Hematopoietic multipotent progenitor cell treated with erythropoietin and hydrocortisone succinate and interleukin-3 and kit ligand, for 8 days (in vitro differentiated cells): ENCODE measurements at places on chromosomes 7 and 10.

DNA sequence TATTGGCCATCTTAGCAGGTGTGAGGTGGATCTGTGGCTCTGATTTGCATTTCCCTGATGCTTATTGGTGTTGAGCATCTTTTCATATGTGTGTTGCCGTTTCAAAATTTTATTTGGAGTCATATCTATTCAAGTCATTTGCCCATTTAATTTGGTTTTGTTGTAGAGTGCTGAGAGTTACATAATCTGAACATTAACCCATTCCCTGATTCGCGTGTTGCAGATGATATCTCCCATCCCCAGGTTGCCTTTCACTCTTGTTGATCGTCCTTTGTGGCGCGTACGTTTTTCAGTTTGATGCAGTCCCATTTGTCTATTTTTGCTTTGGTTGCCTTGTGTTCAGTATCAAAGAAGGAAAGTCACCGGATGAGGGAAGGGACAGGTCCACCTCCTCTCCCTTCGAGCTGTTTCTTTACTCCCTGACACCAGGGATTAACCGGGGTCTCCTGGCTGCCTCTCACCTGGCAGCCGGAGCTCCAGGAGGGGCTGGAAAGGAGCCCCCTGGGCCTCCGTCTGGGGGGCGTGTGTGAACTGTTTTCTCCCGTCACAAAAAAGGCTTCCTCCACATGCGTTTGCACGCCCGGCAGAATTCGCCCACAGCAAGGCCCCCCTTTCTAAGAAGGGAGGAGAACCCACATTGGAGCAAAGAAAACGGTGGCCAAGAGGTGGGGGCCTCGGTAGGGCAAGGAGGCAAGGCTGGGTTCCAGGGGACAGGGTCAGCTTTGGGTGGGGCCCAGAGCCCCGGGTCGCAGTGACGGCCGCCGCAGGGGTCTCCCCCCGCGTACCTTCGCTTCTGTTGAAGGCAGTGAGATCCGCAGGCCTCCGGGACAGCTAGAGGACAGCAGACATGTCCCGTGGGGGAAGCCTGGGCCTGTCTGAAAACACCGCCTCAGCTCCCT is 8.3 kb downstream of the MNX1 start:
- DNase-seq, result no peak

DNA sequence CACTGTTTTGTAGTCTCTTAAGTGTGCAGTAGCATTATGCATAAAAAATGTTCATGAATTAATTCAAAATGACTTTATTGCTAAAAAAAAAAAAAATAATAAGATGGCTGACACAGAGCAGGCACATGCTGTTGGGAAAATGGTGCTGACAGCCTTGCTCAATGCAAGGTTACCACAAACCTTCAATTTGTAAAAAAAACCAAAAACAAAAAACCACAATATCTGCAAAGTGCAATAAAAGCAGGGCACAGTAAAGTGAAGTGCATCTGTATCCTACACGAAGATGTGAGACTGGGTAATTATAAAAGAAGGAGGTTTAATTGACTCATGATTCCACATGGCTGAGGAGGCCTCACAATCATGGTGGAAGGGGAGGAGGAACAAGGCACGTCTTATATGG is 185.8 kb downstream of the USP6NL start:
- no peak for DNase-seq

DNA sequence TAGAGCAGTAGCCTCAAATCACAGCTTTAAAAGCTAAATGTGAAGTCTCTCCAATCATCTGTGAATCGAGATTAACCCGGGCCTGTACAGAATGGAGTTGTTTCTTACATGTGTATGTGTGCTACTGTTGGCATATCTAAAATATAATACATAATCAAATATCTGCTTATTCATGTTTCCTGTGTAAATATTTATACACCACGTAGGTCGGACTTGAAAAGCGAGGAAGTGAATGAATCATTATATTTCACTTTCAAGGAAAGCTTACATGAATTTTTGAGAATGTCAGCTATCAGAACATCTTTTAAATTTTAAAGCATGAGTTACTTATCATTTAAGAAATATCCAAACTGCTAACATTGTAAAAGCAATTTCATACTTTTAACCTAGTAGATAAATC is 233.3 kb downstream of the SLC25A13 start:
- DNase-seq, result no peak

DNA sequence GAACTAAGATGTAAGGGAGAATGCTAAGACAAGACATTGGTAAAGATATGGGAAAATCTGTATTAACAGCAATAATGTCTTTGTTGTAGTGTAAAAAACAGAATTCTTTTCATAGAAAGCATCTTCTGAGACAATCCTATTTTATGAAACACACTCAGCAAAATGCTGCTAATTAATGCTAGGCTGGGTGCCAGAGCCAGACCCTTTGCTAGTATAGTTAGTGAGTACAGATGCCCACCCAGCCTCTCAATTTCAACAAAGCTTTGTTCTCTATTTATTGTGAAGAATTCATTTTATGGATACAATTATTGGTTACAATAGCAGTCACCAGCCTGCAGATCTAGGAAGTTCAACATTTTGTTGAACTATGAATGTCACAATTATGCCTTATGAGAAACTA is 131.0 kb downstream of the SEM1 start:
- no peak for DNase-seq

DNA sequence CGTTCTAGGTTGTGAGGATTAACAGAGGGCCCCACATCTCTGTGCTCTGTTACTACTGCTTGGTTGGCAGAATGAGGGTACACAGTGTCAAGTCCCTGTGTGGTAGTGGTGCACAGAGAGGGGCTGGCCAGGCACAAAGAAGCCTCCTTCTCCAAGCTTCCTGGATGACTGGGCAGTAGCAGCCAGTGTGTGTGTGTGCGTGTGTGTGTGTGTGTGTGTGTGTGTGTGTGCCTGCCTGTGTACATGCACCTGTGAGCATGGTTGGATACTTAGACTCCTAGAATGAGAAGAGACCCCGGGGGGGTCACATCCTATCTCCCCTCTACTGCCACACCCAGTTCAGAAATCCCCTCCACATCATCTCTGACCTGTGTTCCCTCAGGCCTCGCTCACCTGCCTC is 146.7 kb upstream of the UNC5B start:
- DNase-seq, result no peak

- DNase-seq, result no peak
Observed at GRCh38 chr10:96890172-96890513, 58.0 kb downstream of the LCOR start.

GRCh38 chr10:129848696-129849451 is 115.2 kb downstream of the EBF3 start:
- no peak for DNase-seq

- no peak for DNase-seq
Observed at GRCh38 chr7:73735528-73735905, 3.1 kb downstream of the ABHD11 start.

DNA sequence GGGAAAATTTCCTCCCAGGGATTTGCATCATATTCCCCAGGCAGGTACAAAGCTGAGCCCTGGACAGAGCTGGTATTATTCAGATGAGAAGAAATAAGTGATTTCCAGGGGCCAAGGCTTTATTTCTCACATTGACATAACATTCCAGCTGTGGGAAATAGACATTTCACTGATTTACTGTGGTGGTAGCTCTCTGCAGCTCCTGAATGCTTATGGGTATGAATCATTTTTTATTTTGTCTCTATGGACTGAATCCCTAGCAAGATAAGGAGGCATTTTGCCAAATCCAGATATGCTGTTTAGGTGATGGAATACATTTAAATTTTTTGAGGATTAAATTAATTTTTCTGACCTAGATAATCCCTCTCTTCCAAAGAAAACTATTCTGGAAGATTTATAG is 97.9 kb downstream of the MTPN start:
- DNase-seq, result no peak

DNA sequence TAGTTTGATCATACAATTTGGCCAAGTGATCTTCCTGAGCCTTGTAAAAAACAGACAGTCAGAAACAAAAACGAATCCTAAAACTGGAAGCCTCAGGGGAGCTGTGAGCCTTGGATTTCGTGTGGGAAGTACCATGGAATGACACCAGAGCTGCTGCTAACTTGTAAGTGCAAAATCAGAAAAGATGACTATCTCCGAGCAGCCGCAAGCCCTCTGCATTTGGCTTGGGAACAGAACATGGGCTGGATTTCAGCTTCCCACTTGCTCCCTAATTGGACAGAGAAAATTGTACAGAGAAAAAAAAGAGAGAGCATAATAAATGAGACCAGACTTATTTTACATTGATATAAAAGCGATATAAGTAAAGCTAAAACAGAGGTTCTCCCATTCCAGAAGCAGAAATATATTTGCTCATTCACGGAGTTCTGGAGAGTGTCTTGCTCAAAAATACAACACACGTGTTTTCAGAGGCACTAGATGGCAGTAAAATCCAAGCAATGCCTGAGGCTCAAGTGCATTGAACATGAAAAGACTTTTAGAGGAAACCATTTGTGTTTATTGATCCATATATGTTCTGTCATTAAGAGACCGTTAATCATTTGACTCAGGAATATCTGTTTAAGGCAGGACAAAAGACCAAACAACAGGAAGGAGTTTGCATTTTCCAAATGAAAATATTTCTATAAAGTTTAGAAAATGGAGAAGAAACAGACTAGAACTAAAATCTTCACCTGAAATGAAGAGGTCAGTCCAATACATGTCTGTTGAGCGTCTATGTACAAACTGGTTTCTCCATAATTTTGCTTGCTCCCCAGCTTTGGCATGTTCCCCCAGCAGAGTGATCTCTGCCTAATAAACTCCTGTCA is 78.3 kb upstream of the SLC26A5 start:
- peak; percentile 22 for DNase-seq

GRCh38 chr10:11095374-11095801 is 77.7 kb downstream of the CELF2 start:
- no peak for DNase-seq
